ENCODE measurements at places on chromosomes 3 and 15.

- DNase-seq, result no peak
Measured at GRCh38 chr3:188581365-188581764, 427.4 kb downstream of the LPP start.

GRCh38 chr3:20588781-20589180 lies 402.8 kb upstream of the SGO1 start:
- no peak for DNase-seq

DNA sequence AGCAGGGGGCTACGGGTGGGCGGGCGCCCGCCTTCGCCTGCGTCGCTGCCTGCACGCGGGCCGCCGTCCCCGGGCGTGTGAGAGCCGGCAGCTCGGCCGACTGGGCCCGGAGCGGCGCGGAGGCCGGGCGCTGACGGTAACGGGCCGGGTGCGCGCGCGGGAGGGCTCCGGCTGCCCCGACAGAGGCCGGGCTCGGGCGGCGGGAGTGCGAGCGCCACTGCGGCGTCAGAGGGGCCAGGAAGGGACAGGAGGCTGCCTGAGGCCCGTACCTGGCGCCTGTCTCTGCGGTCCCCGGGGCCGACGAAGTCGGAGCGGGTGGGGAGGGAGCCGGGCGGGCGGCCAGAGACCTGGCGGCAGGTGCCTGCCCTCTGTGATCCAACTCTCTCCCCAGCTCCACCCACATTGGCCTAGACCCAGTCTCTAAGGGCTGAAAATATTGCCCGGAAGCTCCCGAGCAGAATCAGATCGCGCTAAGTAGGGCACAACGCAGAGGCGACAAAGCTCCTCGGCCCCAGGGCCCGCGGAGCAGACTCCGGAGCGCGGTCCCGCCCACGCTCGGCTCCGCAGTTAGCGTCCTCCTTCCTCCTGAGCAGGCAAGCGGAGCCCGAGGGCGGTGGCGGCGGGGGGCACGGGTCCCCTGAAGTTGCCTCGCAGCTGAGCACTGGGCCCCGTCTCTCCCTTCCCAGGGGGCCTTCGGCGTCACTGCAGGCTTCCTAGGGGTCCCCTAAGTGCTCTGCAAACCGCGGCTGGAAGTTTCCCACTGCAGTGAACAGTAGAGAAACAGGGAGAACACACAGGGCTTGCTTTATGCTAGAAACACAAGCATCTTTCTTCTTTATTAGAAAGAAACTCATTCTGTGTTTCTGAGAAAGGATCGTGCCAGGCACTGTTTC lies at the start of gene MAN2A2:
MAN2A2 (plus strand) TSS at position 463 of the 893 bp plus-strand sequence. CDS start 906 bp downstream, outside the sequence.
- DNase-seq, result peak; percentile 92

- no peak for DNase-seq
Measured at GRCh38 chr3:120427201-120427600, 23.6 kb downstream of the FSTL1 start.

- DNase-seq, result no peak
Measured at GRCh38 chr15:64224511-64224910, 61.7 kb upstream of the PPIB start.

DNA sequence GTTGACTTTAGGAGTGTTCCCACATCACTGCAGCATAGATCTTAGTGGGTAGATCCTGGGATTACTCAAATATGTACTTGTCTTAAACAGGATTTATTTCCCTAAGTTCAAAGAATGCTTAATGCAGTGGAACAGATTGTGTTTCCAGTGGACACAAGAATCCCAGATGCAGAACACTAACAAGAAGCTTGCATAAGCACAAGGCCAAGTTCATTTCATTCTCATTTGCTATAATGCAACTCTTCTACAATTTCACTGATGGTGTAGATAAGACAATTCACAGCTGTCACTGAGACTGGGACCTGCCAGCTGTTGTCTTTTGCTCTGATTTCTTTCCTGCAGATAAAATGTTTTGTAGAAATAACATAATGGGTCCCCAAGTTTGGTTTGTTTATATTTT lies 225.6 kb downstream of the NFKBIZ start:
- DNase-seq, result no peak

GRCh38 chr3:133849346-133849745 lies 43.7 kb downstream of the SRPRB start:
- no peak for DNase-seq

- DNase-seq, result no peak
Measured at GRCh38 chr3:36501616-36502015, 121.3 kb downstream of the STAC start.

DNA sequence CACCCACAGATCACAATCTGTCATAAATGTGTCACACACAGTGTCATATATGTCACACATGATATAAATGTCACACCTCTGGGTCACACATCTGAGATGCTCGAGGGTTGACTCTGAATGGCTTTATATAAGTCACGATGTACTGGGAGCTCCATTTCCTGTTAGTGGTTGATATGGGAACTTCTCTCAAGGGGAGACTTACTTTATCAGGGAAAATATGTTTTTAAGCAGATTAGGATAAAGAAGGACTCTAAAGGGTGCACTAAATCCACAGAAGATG lies 83.9 kb upstream of the MEF2A start:
- no peak for DNase-seq

GRCh38 chr15:89732451-89733172 lies 18.4 kb downstream of the MESP1 start:
- DNase-seq, result no peak

DNA sequence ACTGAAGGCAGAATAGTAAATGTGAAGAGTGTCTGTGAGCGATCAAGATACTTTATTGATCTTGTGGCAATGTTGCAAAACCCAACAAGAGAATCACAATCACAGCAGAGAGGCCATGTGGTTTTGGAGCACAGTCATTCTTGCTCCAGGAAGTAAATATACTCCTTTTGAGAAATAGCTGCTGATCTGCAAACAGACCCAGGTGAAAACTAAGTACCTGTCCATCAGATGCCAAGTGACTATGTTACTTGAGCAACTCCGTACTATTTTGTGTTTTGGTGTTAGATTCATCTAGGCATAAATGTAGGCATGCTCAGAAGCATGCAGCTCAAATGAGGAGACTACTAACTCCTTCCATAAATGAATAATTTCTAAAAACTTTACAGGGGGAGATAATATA lies 627.9 kb downstream of the ZBBX start:
- DNase-seq, result no peak

GRCh38 chr15:60021589-60022378 lies 17.7 kb downstream of the FOXB1 start:
- DNase-seq, result no peak

DNA sequence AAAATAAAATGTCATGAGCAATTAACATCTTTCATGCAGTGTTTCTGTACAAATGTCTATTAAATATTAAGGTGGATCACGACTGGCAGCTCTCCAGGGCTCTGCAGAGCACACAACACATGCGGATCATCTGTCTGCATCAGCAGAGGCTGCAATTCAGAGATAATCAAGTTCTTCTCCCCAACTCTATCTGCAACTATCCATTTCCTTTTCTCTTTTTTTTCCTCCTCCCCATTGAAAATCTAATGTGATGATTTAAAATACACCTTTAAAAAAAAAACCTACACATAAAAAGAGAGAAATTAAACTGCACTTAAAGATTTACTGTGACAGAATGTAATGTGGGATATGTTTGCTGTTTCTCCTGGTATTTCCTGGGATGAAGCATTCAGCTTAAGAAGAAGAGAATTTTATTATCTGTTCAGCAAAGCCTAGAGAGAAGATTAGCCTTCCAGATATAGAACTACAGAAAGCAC lies 352.6 kb upstream of the CCDC54 start:
- no peak for DNase-seq

- DNase-seq, result peak; percentile 28
Measured at GRCh38 chr3:150412561-150413231, 4.6 kb downstream of the TSC22D2 start.

DNA sequence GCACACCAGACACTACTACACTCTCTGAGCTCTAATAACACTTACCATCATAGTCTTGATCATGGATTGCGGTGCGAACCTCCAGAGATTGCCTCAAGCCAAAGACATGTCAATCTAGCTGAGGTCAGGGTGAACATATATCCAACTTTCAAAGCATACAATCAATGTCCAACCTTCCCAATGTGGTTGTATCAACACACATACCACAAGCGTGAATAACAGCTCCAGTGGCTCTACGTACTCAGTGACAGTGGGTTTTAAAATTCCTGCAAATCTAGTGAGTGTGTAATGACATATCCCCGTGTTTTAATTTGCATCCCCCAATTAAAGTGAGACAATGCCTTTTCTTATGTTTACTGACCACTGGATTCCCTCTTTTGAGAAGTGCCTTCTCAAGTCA lies 29.6 kb downstream of the SFMBT1 start:
- DNase-seq, result no peak

DNA sequence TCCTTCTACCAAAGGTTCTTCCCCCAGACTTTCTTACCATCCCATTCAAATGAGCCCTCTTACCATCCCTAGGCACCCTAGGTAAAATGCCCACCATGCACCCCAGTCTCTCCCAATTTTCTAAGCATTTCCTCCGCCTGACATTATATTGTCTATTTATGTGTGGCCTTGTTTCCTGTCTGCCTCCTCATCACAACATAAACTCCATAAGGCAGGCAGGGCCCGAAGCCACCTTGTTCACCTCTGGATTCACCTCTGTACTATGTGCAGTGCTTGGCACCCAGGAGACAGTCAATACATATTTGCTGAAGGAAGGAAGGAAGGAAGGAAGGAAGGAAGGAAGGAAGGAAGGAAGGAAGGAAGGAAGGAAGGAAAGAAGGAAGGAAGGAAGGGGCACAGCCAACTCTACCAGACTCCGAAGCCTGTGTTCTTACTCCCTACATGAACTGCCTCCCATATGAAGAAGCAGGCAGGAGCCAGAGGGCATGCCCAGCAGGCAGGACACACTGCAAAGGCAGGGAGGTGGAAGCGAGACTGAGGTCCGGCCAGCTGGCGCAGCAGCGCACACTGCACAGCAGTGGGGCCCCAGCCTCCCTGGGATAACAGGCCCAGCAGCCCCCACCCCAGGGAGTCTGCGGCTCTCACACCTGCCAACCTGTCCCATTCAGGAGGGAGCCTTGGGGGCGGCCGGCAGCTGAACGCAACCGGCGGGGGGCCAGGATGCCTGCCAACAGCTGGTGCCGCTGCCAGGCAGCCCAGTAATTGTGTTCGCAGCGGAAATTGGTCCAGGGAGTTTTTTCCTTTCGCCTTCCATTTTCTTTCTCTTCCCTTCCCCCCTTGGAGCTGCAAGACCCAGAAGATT lies 106.0 kb upstream of the LINGO1 start:
- no peak for DNase-seq

DNA sequence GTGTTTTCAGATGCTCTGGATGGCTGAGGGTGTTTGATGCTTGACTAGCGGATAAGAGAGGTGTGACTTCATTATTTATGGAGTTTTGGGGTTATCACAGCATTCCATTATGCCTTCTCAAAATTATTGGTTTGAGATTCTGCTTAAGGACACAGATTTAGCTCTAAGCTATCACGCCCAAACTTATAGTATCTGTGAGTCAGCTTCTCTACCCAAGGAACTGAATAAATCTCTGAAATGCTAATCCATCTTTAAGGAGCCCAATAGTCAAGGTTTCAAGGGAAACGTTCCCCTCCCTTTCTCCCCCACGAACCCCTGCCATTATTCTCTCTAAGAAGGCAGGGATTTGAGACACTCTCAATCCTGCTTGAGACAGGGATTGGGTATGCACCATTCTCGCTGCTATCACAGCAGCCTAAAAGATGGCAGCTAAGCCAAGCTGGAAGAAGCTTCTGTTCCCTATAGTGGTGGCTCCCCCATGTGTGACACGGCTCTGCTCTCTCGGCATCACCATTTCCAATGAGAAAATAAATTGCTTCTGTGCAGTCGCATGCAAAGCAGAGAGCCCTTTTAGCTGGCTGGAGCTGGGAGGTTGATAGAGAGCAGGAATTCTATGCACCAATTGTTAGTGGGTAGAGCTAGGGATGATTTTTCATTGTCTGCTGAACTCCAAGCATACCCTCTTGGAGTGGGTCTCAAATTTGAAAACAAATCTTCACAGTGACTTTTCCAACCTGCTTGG lies 151.1 kb downstream of the IL20RB start:
- DNase-seq, result no peak

DNA sequence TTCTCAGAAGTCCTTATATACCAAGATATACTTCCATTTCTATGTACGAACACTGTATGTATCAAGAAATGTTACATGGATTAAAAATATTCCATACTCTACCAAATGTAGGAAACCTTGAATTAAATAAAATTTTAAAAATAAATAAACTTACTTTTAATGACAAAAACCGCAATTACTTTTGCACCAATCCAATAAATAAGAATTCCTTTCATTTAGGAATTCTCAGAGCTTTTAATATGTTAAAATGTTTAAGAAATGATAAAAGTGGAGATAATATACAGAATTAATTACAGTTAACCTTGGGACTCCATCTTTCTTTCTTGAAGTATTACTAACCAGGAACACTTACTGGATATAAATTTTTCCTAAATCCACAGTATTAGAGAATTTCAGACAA lies 272.7 kb downstream of the CNTN6 start:
- DNase-seq, result no peak

GRCh38 chr15:83692746-83693581 lies 39.0 kb downstream of the ADAMTSL3 start:
- no peak for DNase-seq

DNA sequence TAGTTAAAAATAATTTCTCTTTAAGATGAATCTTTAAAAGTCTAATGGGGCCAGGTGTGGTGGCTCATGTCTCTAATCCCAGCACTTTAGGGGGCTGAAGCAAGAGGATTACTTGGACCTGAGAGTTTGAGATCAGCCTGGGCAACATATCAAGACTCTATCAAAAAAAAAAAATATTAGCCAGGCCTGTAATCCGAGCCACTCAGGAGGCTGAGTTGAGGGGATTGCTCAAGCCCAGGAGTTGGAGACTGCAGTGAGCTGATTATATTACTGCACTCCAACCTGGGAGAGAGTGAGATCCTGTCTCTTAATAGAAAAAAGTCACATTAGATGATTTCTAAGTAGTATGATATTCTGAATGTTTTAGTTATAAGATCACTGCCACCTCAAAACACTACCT lies 322.0 kb upstream of the MANF start:
- DNase-seq, result no peak

DNA sequence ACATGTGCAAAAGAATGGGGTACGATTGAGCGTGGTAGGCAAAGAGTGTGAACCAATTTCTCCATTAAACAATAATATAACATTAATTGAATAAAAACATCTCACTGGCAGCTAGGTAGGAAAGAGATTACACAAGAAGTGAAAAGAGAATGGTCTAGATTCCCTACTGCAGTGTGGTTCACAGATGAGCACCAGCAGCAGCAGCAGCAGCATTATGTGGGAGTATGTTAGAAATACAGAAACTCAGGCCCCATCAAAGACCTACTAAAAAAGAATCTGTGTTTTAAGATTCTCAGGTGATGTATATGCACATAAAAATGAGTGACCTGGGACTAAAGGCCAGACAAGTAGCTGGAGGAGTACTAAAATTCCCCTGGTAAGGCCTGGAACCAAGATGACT lies 118.2 kb downstream of the ADAM10 start:
- peak; percentile 24 for DNase-seq

- no peak for DNase-seq
Measured at GRCh38 chr3:195794708-195795107, 17.0 kb downstream of the MUC4 start.

DNA sequence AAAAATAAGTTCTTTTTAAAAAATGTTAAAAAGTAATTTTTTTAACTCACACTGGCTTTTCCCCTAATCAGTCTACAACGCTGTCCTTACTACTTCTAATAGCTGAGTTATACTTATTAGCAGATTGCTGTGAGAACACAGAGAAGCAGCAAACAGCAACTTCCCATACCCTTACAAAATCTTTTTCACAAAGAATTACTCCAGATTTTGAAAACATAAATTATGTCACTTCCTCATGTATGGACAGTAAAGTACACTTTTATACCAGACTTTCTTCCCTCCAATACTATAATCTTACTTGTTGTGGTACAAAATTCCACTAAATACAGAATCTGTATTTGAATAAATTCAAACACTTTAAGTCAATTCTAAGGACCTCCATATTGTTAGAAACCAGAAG lies 2.1 kb downstream of the PHC3 start:
- no peak for DNase-seq

All from GM13976 (cell line).